ENCODE measurements at places on chromosomes 12 and 14. TPM values are rescaled to one million over a fixed set of nuclear protein-coding genes. Genes with fewer than 3 reads are reported as not detected.

GRCh38 chr14:54498095-54498531, 9.3 kb upstream of the GMFB start:
- DNase-seq = no peak

SMIM41 gene
- total RNA-seq = not detected

- no peak for DNase-seq
Observed at GRCh38 chr14:61365667-61366212, 44.4 kb downstream of the PRKCH start.

GRCh38 chr12:128314611-128315010, 47.6 kb downstream of the TMEM132C start:
- no peak for DNase-seq

OR10P1 gene
- not detected for total RNA-seq

DNA sequence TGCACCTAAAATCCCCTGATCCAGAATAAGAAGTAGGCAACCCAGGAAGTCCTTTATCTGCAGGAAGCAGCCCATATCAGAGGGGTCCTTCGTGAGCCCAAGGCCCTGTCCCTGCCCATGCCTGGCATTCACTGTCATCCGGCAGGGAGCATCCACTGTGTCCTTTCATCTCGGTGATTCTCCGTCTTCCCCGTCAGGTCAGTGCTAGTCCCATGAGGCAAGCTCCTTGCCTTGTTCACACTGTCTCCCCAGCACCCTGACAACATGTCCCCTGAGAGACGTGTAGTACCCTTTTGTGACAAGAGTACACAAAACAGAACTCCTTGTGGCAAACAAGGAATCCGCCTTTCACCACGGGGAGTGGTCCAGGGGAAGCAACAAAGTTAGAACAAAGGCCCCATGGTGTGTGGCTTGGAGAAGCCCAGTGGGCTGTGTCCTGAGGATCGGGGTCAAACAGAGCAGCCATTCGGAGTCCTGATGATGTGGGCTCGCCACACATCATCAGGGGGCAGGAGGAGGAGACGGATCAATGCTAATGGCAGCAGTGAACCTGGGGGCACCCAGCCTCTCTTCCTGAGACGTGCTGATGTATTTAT, 112.1 kb downstream of the DICER1 start:
- DNase-seq = no peak

CHGA gene
- not detected for total RNA-seq

DNA sequence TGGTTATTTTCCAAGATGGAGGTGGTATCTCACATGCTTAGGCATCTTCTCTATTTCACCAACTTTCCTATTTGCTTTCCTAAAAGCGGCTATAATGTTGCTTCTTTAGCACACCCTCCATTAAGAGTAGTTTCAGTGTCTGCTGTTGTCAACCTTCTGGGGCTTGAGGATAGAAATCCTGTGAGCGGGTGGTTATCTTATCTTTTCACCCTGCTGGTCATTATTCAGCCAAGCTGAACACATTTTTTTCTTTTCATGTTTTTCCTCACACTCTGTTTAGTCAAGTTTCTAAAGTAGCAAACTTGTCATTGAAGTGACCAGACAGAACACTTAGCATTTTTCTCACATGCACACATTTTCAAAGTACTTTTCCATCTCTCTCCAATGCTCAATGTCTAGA, 104.5 kb downstream of the SLC8A3 start:
- DNase-seq = no peak

DNA sequence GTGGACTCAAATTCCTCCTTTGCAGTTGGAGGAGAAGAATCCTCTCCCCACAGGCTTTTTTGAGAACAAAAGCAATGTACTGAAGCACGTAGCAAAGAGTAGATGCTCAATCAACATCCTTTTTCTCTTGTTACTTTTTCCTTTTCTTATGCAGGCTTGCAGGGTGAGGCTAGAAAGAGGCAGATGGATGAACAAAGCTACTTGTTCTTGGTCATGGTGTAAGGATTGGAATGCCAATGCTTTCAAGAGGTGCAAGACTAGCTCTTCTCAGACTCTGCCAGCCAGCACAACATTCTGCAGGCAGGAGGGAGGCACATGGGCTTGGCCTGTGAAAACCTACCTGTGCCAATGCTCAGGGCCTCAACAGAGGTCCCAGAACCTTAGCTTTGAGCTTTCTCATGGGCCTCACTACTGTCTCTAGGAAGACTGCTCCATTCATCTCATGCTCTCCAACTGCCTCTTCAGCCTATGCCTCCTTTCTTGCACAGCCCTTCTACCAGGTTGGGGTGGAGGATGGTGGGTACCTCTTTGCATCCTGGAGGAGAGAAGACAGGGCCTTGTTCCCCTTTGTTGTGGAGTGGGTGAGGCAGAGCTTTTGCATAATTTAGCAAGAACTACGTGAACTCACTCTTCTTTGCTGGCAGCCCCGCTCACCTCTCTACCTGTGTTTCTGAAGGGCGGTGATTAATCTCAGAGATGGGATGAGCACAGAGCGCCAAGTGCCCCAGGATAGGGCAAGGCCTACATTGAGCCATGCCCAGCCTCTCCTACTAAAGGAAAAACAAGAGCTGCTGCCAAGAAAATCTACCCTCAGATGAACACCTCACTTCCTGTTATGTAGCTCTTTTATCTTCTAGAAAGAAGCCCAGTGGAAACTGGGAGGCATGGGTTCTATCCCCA, 1119.7 kb downstream of the VRK1 start:
- no peak for DNase-seq

DNA sequence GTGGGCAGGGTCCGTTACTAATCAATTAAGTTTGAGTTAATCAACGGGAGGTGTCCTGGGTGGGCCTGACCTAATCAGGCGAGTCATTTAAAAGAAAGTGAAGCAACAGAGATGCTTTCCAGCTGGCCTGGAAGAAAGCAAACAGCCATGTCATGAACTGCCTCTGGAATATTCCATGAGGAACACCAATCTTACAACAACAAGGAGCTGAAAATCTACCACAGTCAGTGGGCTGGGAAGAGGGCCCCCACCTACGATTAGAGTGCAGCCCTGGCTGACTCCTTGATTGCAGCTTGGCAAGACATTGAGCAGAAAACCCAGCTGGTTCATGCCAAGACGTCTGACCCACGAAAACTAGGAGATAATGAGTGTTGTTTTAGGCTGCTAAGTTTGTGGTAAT, 56.2 kb downstream of the SSPN start:
- DNase-seq = no peak

DDHD1 gene
- 6.3 TPM for total RNA-seq

KRT77 gene
- not detected for total RNA-seq

DNA sequence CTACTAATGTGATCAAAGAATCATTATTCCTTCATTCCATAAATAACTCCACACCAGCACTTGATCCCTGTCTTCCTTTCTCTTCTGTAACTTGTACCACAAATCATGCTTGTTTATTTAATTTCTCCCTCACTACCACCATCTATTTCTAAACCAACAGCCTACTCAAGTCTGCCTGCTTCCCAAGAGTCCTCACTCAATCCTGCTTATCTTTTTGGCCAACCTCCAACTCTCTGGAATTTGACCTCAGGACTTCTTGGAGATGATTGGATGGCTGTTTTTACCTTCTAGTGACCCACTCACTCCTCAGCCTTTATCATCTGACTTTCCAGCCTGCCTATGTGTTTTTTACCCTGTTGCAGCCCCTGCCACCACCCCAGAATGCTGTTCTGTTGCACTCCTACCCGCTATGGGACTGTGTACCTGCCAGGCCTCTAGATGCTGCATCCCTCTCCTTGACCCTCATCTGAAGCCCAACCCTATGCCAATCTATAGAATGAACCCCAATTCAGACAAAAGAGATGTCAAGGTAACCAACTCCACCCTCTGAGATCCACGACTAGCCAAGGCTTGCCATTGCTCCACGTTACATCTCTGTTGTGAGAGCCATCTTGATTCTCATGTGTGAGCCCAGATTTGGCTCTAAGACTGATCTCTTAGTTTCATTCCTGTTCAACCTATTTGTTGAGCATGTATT, 150.2 kb upstream of the PLEKHG7 start:
- no peak for DNase-seq

DNA sequence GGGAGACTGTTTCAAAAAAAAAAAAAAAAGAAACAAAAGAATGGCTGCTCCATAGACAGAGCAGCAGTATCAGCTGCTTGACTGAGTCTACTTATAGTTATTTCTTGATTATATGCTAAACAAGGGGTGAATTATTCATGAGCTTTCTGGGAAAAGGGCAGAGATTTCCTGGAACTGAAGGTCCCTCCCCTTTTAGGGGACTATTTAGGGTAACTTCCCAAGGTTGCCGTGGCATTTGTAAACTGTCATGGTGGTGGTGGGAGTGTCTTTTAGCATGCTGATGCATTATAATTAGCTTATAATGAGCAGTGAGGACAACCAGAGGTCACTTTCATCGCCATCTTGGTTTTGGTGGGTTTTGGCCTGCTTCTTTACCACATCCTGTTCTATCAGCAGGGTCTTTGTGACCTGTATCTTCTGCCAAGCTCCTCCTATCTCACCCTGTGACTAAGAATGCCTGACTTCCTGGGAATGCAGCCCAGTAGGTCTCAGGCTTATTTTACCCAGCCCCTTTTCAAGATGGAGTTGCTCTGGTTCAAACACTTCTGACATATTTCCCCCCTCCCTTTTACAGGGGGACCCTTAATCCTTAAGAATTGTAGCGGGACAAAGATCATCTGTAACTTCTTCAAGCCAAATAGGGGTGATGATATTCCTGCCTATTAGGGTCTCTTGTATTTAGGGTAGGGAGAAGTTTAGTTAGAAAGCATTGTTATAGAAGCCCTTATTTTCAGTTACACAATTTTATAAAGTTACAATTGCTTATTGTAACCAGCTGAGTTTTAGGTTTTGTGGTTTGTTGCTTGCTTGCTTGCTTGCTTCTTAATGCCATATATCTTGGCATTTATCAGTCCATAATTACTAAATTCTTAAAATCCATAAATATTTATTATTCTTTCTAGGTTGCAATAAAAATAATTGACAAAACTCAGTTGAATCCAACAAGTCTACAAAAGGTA, 42.5 kb downstream of the MARK3 start:
- DNase-seq = peak; percentile 89

DNA sequence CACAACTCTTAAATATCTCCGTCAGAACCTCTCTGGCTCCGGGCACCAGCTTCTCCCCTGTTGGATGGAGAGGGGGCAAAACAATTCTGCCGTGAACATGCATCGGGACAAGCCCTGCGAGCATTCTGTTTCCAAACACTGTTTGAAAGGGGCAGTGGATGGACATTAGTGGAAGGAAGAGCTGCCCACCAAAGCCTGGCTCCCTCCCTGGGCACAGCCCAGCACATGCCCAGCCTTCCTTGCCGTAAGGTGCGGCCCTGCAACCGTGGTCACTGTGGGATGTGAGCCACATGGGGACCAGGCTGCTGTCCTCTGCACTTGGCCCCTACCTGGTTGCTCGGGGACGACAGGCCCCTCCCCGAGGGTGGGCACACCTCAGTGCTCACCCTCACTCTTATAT, 54.0 kb downstream of the TRAFD1 start:
- DNase-seq = no peak

CACNA1C gene
- 1.5 TPM for total RNA-seq

- no peak for DNase-seq
Observed at GRCh38 chr12:27602516-27602915, 78.5 kb downstream of the PPFIBP1 start.

DNA sequence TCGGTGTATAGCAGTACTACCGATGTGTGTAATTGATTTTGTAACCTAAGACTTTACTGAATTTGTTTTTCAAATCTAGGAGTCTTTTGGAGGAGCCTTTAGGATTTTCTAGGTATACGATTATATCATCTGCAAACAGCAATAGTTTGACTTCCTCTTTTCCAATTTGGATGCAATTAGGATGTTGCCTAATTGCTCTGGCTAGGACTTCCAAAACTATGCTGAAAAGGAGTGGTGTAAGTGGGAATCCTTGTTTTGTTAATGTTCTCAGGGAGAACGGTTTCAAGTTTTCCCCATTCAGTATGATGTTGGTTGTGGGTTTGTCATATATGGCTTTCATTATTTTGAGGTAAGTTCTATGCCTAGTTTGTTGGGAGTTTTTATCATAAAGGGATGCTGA, 171.6 kb upstream of the PDE3A start:
- DNase-seq = no peak

GRCh38 chr14:90572441-90573150, 175.8 kb downstream of the CALM1 start:
- no peak for DNase-seq

- DNase-seq = no peak
Observed at GRCh38 chr12:132462788-132463187, 27.2 kb upstream of the FBRSL1 start.

DNA sequence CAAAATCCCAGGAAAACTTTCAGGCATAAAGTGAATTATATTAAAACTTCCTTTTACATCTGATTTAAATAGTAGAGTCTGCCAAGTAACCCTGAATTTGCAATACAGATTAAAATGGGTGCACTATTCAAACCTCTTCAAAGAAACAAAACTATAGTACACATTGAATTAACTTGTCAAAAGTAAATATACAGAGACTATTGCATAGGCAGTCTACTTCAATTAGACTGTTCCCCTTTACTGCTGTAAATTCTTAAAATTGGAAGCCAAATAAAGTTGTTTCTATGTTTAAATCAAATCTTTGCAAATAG, 7.1 kb downstream of the KRAS start:
- DNase-seq = no peak

RD3L gene
- not detected for total RNA-seq

DNA sequence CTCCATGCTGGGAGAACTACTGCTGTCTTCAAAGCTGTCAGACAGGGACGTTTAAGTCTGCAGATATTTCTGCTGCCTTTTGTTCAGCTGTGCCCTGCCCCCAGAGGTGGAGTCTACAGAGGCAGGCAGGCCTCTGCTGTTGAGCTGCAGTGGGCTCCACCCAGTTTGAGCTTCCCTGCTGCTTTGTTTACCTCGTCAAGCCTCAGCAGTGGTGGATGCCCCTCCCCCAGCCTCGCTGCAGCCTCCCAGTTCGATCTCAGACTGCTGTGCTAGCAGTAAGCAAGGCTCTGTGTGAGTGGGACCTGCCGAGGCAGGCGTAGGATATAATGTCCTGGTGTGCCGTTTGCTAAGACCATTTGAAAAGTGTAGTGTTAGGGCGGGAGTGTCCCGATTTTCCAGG, 31.4 kb upstream of the RFX4 start:
- no peak for DNase-seq

- DNase-seq = no peak
Observed at GRCh38 chr12:93442411-93443340, 929 bp upstream of the UBE2N start.

DNA sequence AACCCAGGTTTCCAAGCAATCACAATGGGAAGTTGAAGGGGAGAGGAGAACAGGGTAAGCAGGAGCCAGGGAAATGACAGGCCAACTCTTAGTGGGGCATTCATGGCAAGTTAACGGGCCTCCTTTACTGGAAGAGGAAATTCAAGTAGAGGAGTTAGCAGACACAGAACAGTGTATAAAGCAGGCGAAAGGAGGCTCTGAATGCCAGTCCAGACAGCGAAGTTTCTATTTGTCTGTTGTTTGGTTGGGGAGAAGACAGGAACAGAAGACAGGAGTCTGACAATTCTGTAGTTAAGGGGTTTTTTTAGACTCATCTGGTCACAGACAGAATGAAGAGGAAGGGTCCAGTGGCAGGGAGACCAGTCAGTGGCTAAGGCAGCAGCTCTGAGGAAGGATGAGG, at the start of gene ACSM4:
Gene ACSM4, plus strand, starts transcription at position 301 of the 400 bp plus-strand sequence. CDS start 260 bp downstream, outside the sequence.
- DNase-seq = no peak

GRCh38 chr14:36524874-36525745, 5.1 kb upstream of the NKX2-1 start:
- no peak for DNase-seq

Measured in H4 (cell line).